ENCODE measurements at places on chromosomes 16 and 17.

DNA sequence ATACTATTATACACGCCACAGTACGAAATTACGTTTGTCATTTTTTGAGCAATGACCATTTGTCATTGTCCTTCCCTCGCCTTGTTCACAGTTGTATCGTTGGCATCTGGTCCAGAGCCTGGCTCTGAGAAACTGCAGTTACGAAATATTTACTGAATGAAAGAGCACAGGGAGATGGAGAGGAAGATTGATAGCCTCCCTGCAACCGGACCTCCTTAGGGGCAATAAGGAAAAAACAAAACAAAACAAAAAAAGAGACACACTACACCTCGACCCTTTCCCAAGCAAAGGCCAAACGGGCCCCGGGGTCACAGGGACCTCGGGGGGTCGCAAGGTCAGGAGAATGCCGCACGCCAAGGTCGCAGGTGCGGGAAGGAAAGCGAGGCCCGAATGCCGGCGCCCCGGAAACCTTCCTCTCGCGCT is 857 bp downstream of the GOT2 start:
- DNase-seq = peak; percentile 9

DNA sequence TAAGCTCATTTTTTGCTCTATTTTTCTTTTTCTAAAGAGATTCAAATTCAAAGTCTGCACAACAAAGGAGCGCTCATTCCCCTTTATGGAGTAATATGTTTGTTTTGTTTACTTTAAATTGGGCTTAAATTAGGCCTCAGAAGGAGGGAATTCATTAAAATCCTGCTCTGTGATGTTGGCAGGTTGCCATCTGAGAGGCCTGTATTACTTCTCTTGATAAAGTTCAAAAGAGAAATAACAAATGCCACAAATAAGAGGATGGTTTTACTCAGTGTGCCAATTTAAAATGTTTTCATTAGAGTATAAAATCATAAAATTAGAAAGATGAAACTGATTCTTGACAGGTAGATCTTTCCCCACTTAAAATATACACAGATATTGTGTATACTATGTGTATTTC is 54.5 kb upstream of the HLF start:
- no peak for DNase-seq

DNA sequence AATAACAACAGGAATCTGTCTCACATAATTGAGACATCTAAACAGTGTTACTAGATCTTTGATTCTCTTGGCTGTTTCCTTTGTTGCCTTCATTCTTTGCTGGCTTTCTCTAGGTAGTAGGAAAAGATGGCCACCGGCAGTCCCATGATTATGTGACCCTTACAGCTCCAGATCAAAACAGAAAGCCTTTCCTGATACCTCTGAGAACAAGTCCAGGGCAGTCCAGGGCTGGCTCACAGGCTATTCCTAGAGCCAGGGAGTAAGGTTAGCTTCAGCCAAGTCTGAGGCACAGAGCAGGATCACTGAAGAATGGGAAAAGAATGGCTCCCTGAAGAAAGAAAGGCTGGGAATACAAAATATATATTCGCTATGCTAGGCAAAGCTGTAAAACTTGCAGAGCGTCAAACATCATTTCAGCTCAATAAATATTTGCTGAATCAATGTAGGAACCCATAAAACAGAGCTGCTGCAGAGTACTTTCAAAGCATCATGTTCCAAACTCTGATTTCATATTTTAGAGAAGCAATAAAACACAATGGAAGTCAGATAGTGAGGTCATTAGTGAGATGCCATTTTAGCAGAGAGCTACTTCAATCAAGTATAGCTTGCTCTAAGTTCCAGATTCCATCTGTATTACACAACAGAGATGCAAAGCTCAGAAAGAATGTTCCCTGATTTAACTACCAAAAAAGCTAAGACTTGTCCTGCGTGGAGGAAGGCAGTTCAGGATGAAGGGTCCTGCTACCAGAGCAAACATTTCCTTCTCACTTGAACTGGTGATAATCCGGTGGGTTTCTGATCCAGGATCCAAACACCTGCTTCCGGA is 23.4 kb downstream of the ADAT1 start:
- no peak for DNase-seq

DNA sequence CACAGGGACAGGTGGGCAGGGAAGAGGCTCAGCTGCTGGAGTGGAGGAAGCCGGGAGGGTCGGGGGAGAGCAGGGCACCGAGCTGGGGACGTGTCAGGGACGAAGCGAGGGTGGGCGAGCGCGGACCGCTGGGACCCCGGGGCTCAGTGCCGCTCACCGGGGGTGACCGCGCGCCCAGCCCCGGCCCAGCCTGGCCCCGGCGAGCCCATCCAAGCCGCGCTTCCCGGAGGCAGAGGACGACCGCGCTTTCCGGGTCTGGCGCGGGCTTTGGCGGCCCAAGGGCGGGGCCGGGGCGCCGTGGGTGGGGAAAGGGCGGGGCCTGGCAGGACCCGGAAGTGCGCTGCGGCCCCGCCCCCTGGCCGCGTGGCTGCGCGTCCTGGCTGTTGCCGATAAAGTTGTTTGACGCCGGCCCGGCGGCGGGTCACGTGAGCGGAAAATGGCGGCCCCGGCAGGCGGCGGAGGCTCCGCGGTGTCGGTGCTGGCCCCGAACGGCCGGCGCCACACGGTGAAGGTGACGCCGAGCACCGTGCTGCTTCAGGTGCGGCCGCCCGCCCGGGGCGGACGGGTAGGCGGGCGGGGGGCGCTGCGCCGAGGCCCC is at the start of gene ASPSCR1:
Gene ASPSCR1 (plus strand): TSS at position 419 of the 598 bp plus-strand sequence. CDS start 18 bp downstream, at position 437.
- DNase-seq = peak; percentile 91

DNA sequence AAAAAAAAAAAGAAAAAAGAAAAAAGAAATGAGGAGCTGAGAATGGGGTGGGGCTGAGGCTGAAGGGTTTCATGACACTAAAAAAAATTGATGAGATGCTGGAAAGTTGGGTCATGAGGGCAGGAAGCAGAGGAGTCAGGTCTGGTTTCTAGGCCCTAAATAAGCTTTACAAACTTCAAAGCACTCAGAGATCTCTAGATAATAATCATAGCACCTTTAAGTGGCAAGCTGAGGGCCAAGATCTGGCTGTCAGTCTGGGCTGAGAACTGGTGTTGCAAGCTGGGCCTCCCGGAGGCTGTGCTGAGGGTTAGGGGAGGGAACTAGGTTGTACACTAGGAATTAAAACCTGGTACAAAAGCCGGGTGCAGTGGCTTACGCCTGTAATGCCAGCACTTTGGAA is 6.4 kb downstream of the ZNF764 start:
- DNase-seq = no peak

GRCh38 chr17:8014558-8014850 is 12.1 kb downstream of the GUCY2D start:
- no peak for DNase-seq

All from cardiac fibroblast (primary cell).